ENCODE measurements at places on chromosomes 2 and 18. TPM values are rescaled to one million over a fixed set of nuclear protein-coding genes. Genes with fewer than 3 reads are reported as not detected.

LDLRAD4 gene
- total RNA-seq: 32.7 TPM

ADRA2B gene
- 0.21 TPM for total RNA-seq

IL36G gene
- total RNA-seq: not detected

COLEC11 gene
- 0.11 TPM for total RNA-seq

- DNase-seq: no peak
Observed at GRCh38 chr2:55001716-55002115, 48.5 kb downstream of the RTN4 start.

- no peak for DNase-seq
Observed at GRCh38 chr2:150426724-150427123, 60.7 kb downstream of the RND3 start.

Measured in activated T-helper 2 cell treated with anti-CD3 and anti-CD28 coated beads, Interferon-gamma antibody, Interleukin-2, Interleukin-4, amounts not matched to agents 10 μg/mL and 5 μg/mL and 100 μg/mL, durations not matched to agents 14 hours and 24 hours and 36 hours (primary cell).